BJ (cell line): ENCODE measurements at places on chromosomes 2 and 18. TPM values are rescaled to one million over a fixed set of nuclear protein-coding genes. Genes with fewer than 3 reads are reported as not detected.

The MARCO gene
- polyA plus RNA-seq: not detected in 2 replicates

The BCL11A gene
- 0.60 and 1.4 TPM in 2 replicates for polyA plus RNA-seq

The GPR45 gene
- polyA plus RNA-seq: not detected in 2 replicates

- DNase-seq: no peak
Observed at GRCh38 chr2:220163486-220163885, 536.1 kb downstream of the SLC4A3 start.

- DNase-seq: no peak
Observed at GRCh38 chr2:117190856-117191559, 623.5 kb upstream of the DDX18 start.

DNA sequence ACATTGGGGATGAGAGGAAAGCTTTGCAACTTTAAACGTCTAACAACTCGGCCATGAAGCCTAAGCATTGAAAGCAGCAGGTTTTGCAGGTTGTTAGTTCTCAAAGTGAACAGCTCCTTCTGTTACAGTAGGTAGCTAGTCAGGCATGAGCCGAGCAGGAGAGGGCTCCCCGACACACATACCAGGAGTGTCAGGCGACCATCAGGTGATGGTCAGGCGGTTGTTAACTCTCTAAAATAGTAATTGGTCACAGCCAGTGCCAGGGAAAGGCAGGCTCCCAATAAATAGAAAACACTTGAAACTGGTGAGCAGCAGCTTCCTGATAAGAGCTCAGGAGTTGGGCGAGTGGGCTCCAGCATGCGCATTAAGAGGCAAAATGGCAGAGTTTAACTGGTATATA lies 53.5 kb upstream of the DAPL1 start:
- no peak for DNase-seq

- DNase-seq: no peak
Observed at GRCh38 chr2:152513681-152514080, 178.7 kb downstream of the FMNL2 start.

- no peak for DNase-seq
Observed at GRCh38 chr2:112121682-112122254, 16.4 kb upstream of the FBLN7 start.

GRCh38 chr2:153163055-153163454 lies 315.5 kb downstream of the RPRM start:
- DNase-seq: no peak
